ENCODE measurements at places on chromosomes 5 and 9.
A peak's percentile ranks its signal among the peaks of the same experiment; 100 is the strongest.

- no peak for DNase-seq
Observed at GRCh38 chr9:125495172-125496119, 211.6 kb downstream of the MAPKAP1 start.

DNA sequence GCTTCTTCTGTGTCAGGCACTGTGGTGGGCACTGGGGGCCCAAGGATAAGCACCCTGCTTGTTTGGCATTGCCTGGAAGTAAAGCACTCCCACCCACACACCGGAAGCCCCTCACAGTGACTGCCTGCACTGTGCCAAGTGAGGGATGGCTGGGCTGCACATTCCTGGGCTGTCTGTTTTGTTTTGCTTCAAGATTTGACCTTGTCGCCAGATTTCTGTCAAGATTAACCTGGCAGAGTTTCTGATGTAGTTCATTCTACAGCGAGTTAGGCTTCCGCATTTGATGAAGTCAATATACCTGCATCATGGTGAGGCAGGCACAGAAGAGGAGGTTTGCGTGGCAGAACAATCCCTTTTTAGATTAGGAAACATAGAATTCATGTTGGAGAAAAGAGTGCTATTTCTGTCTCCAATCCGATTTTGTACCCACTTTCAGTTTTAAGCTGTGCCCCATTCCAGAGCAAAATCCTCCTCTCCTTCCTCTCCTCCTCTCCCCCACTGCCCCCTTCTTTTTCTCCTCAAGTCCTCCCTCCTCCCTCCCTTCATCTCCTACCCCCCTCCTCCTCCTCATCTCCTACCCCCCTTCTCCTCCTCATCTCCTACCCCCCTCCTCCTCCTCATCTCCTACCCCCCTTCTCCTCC lies 14.4 kb upstream of the BOD1 start:
- no peak for DNase-seq

- DNase-seq = no peak
Observed at GRCh38 chr9:1051584-1052275, 1.6 kb downstream of the DMRT2 start.

DNA sequence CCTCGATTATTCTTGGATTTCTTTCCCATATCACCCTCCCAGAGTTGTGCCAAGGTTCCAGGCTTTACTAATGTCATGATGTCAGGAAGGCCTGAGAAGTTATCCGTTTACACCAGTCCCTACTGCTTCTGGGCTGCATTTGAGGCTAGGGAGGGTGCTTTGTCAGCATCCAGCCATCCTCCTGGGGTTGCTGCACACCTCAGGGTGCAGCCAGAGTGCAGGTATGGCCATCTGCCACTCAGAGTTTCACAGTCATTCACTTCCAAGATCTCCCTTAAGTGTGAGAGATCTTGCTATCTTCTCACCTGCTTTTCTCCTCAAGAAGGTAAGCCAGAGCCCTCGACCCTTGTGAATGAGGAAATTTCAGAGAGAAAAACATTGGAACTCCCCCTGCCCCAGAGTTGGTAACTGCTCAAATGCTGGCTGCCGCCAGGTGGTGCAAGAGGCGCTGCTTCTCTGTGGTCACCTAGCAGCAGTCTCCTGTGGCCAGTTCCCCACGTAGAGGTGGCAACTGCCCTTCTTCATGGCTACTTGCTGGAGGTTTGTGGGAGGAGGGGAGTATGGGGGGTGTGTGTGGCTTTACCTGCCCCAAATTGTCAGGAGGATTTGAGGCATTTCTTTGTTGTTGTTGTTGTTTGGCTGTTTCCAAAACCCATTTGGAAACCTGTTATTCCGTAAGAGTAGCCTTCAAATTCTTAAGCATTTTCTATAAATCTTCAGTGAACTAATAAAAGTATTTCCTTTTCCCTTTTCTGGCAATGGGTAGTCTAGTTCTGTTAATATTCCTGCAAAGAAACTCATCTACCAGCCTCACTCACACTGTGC lies 259.6 kb upstream of the DMRT1 start:
- DNase-seq = no peak

DNA sequence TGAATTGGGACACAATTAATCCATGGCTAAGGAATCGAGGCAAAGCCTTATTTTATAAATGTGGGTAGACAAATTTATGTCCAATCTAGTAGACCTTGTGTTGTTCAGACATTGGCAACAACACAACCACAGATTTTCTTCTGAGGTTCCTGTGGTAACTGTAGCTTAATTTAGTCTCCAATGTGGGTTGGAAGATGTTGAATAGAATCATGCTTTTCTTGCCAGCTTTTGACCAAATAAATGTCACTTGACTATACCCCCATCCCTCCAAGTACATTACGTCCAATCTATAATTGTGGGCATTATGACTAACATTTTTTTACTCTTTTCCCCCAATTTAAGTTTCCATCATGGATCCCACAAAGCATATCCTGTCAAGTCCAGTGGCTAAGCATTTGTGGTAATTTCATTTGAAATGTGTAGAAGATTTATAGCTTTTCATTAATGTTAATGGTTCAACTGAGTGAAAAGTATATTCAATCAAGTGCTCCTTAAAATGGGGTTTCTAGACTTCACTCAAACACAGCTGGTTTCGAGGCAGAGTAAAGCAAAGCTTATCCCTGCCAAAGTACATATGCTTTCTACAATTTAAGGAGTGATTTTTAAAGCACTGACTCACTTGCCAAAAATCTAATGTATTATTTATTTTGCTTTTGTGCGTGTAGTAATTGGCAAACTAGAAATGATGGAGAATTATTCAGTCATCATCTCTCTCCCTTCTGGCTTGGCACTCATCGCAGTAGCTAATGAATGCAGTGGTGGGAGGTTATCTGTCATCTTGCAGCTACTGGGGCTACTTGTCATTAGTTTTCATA lies 141.8 kb downstream of the FAM174A start:
- DNase-seq = no peak

GRCh38 chr9:122333169-122333808 lies 37.5 kb upstream of the PTGS1 start:
- no peak for DNase-seq

DNA sequence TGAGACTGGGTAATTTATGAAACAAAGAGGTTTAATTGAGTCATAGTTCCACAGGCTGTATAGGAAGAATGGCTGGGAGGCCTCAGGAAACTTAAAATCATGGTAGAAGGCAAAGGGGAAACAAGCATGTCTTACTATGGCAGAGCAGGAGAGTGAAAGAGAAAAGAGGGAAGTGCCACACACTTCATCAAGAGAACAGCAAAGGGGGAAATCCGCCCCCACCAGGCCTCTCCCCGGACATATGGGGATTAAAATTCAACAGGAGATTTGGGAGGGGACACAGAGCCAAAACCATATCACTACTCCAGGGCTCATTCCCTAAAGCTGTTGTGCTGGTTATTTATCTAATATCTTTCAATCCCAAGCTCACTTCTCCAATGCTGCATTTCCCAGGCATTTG lies 50.2 kb upstream of the NR3C1 start:
- DNase-seq = no peak

GRCh38 chr9:108618906-108619550 lies 236.8 kb downstream of the ACTL7B start:
- no peak for DNase-seq

DNA sequence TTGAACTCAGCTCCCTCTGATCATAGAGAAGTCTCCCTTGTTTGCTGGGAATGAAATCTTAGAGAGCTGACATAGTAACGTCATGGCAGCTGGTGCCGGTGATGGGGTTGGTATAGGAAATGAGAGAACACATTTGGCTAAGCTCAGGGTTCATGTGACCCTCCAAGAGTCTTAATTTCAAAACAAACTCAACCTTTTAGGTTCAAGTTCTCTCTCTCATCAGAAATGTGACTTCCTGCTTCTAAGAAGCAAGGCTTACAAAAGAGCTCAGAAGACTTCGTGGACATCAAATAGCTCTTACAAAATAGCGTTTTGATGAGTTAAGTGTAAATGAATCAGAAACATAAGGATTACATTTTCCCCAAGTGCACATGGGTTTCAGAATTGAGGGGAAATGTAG lies 97.3 kb downstream of the PAPPA start:
- DNase-seq = peak; percentile 54

GRCh38 chr9:89436326-89436725 lies 61.6 kb downstream of the SEMA4D start:
- no peak for DNase-seq

DNA sequence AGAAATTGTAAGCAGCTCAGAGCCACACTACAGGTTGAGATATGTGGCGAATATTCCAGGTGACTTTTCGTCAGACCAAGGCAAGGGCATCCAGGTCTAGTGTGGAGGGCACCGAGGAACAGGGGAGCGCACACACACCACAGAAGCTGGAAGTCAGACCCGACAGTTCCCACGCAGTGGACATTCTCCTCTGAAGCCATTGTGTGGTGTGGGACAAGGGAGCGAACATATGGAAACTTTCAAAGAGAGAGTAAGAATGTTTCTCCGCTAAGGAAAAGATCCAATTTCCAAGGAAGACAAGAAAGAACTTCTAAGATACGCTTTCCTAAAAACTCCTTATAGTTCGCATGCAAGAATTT lies 141.4 kb upstream of the OTULINL start:
- no peak for DNase-seq

- no peak for DNase-seq
Observed at GRCh38 chr5:103648086-103648485, 85.5 kb upstream of the NUDT12 start.

DNA sequence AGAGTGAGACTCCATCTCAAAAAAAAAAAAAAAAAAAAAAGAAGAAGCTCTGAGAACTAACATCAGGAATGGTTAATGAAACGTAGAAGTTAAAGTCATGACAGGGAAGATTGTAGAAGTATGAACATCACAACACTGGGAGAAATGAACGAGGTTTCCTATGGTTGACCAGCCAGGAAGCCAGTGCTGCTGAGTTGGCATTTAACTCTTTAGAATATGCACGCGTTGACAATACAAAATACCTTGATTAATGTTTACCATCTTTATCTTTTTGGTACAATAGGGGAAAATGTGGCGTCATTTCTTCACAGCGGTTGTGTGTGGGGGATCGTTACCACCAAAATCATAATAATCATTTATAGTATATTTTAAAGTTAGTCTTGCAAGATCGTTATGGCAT lies 32.0 kb downstream of the ABO start:
- DNase-seq = no peak

- DNase-seq = peak; percentile 97
Observed at GRCh38 chr9:132406554-132407122, at the start of gene TTF1. TTF1 (minus strand) TSS chr9:132406840; CDS start chr9:132402821, 4,019 bp downstream.

GRCh38 chr5:151685749-151686673 lies 704 bp downstream of the SPARC start:
- DNase-seq = peak; percentile 51

GRCh38 chr9:69176471-69177171 lies 2.5 kb downstream of the TJP2 start:
- DNase-seq = no peak

GRCh38 chr5:170896779-170897178 lies 35.0 kb downstream of the RANBP17 start:
- peak; percentile 25 for DNase-seq

All from adipocyte (in vitro differentiated cells).